Mononuclear cell (primary cell): ENCODE measurements at places on chromosomes 5 and 9. TPM values are rescaled to one million over a fixed set of nuclear protein-coding genes. Genes with fewer than 3 reads are reported as not detected.

Gene ANKDD1B
- 0.52 TPM for total RNA-seq

Gene C9orf153
- total RNA-seq = 1.9 TPM

Gene SPINK7
- not detected for total RNA-seq

Gene PAEP
- total RNA-seq = not detected

Gene IL7R
- total RNA-seq = 360 TPM
